ENCODE measurements at places on chromosomes 1 and 21. TPM values are rescaled to one million over a fixed set of nuclear protein-coding genes. Genes with fewer than 3 reads are reported as not detected.

DNA sequence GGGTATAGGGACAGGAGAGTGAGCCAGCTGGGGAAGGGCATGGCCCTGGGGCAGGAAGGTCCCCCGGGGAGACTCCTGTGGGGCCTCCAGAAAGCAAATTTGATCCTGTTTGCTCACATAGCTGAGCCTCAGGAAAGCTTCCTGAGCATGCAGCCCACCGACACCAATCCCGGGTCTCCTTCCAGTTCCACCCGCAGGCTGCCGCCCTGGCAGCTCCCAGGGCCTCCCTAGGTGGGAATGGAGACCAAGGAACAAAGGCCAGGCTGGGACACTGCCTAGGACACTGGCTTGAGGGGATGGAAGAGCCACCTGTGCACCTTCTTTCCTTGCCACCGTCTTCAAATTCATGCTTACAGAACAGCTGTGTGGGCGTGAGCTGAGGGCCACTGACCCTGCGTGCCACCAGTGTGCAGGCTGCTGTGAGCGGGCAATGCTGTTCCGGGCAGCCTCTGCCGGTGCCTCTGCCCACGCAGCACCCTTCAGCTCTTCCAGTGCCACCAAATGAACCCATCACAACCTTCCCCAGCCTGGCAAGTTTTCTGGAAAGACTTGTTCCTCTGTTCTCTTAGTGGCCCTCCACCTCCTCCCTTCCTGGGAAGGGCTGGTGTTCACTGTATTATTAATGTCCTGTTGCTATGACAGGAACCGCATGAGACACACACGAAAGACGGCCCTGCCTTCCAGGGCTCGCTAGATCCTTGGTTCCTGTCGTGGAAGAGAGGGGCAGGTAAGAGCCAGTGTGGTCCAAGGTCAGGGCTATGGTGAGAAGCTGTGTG is 53.6 kb downstream of the ACBD3 start:
- peak; percentile 7 for DNase-seq

Gene KRTAP19-1
- total RNA-seq, result not detected

DNA sequence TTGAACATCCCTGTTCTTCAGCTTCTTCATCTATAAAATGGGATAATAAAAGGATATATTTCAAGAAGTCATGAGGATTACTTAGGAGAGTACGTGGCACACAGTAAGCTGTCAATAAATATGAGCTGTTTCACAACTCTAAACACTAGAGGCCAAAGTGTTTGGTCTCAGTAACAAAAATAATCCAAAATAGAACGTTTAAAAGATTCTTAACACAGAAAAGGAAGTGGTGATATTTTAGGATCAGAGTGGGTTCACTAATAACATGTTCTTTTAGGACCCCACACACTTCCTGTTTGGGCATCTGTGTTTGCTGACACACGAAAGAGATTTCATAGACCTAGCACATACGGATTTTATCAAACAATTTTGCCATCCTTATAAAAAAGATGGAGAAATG is 32.9 kb downstream of the TNFSF18 start:
- no peak for DNase-seq

DNA sequence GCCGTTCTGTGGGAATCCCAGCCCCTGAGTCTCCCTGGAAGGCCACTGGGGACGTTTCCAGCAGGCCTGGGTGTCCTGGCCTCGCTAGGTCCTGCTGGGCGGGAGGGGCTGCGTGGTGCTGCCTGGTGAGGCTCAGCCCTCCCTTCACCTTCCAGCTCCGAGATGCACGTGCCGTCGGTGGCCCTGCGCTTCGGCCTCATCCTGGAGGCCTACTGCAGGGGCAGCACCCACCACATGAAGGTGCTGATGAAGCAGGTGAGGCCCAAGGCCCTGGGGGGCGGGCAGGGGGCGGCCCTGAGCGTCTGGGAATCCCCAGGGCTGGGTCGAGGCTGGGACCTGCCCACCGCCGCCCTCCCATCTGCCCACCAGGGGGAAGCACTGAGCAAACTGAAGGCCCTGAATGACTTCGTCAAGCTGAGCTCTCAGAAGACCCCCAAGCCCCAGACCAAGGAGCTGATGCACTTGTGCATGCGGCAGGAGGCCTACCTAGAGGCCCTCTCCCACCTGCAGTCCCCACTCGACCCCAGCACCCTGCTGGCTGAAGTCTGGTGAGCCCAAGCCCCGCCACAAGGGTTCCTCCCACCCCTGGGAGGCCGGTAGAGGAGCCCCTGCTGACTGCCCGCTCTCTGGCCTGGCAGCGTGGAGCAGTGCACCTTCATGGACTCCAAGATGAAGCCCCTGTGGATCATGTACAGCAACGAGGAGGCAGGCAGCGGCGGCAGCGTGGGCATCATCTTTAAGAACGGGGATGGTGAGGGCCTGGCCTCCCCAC is 70.3 kb downstream of the PIK3CD start:
- DNase-seq, result no peak

DNA sequence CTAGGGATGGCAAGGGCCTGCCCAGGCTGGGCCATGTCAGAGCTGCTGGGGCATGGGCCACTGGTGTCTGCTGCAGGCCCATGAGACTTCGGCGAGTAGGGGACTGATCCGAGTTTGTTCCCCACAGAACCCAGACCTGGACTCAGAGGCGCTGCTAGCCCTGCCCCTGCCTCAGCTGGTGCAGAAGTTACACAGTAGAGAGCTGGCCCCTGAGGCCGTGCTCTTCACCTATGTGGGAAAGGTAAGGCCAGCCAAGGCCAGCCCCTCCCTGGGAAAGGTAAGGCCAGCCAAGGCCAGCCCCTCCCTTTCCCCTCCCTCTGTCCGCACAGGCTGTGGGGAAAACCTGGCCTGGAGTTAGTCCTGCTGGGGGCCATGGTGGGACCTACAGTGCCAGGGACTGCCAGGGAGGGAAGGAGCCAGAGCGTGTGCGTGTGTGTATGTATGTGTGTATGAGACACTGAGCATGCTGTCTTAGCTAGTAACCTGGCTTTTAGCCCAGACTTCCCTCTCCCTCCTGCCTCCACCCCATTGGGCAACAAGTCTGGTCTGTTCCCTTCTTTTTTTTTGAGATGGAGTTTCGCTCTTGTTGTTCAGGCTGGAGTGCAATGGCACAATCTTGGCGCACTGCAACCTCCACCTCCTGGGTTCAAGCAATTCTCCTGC is 8.0 kb downstream of the FAAH start:
- DNase-seq, result peak; percentile 72

Gene PLEKHN1
- total RNA-seq, result not detected

DNA sequence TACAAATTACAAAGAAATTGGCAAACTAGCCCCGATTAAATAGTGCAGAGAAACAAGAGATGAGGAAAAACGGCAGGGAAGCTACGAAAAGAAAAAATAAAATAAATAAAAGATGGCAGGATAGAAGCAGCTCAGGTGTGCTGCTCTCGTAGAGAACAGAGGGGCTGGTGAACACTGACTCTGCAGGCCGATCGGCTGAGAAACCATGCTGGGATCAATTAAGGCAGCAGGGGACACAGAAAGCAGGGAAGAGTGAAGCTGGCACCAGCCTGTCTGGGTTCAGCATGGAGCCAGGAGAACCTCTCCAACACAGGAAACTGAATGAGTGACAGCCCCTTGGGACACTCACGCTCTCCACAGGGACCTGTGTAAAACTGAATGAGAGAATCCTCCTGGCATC is 39.5 kb upstream of the TMPRSS15 start:
- no peak for DNase-seq

Gene RPL11
- total RNA-seq, result 1,215 TPM

DNA sequence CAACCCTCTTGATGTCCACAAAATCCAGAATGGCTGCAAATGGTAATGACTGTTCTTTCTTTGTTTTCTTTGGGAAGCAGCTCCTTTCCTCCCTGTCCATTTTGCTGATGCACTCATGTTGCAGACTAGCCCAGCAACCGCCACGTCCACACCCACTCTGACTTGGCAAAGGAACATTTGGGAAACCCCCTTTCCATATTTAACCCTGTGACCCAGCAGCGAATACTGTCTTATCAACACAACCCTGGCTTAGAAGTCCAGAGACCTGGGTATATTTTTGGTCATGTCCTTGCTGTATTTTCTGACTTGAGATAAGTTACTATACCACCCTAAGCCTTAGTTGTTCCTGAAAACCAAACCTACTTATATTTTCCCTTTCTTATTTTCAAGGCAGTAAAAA is 18.1 kb upstream of the SHE start:
- DNase-seq, result no peak

Gene KMO
- 8.7 TPM for total RNA-seq

DNA sequence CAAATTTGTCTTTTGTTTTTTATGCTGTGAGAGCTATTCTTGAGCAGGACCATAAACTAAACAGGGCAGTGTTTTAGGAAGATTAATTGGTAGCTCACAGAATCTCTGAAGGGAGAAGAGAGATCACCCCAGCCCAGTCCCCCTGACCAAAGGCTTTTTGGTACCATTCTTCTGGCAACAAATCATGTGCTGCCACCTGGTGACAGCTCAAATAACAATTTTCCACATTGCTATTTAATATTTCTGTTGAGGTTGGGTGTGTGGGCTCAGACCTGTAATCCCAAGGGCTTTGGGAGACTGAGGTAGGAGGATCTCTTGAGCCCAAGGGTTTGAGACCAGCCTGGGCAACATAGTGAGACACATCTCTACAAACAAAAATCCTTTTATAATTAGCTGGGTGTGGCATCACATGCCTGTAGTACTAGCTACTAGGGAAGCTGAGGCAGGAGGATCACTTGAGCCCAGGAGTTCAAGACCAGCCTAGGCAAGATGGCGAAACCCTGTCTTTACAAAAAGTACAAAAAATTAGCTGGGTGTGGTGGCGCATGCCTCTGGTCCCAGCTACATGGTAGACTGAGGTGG is 2.2 kb upstream of the TESK2 start:
- DNase-seq, result peak; percentile 34

DNA sequence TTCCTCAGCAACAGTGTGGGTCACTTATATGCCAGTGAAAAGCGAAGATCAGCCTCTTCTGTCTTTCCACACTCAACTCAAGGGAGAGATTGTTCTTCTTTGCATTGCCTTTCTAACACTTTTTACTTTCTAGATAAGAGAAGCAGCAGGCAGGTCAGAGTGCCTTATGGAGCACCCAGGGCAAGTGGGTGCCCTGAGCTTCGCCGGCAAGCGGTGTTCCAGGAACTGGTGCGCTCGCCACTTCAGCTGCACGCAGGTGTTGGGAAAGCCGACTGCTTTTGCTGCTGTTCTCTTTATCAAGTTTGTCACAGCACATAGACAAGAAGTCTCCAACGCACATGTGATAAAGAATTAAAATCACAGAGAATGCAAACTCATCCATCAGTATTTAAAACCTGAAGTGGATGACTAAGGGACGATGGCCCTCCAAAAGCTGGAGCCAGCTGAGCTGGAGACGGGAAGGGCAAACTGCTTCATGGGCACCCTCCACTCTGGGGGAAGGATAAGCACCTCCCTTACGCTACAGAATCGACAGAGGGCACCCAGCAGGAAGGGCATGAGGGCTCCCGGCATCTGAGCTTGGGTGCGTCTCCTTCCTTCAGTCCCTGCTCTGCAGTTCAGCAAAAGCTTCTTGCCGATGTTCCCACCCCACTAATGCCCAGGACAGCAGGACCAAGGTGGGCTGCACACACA is 20.7 kb downstream of the UBE2G2 start:
- DNase-seq, result no peak

Gene GPR61
- total RNA-seq, result not detected

- DNase-seq, result no peak
These were observed 21.9 kb upstream of the FCGR2A start for GRCh38 chr1:161483361-161483760.

Gene NTRK1
- total RNA-seq, result 6.4 TPM

- DNase-seq, result peak; percentile 31
These were observed 38.2 kb downstream of the SLC2A7 start for GRCh38 chr1:8987881-8988617.

DNA sequence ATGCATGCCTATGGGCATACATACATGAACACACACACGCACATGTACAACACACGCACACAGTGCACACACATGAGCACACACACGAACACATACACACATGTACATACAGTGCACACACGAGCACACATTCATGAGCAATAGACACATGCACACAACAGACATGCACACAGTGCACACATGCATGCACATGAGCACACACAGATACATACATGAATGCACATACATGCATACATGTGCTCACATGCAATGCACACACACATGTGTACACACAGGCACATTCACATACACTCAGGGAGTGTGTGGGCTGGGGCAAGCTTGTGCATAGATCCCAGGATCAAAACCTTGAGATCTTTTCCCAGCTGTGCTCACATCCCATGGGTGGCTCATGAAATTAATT is 18.9 kb downstream of the CRYAA start:
- DNase-seq, result no peak

Gene CLDN17
- not detected for total RNA-seq

- DNase-seq, result no peak
These were observed 2.8 kb downstream of the CLDN19 start for GRCh38 chr1:42737257-42737656.

Gene ZSWIM5
- total RNA-seq, result 3.4 TPM

DNA sequence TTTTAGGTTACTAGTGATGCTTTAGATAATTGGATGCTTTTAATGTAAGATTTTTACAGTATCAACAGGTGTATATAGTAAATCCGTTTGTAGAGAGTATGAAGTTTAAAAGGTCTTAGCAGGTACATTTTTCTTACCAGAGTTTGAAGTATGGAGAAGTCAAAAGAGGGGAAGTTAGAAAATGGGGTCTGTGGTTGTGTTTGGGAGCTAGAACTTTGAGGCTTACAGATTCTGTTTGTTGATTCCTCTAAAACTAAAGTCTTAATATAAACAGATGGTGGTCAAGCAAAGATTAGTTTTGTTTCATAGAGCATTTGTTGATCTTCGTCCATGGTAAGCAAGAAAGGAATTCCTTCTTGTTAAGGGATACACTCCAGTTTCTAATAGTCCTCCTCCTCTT is 35.8 kb downstream of the CDC42 start:
- DNase-seq, result no peak

GRCh38 chr1:33140153-33141149 is 41.4 kb downstream of the TRIM62 start:
- no peak for DNase-seq

GRCh38 chr1:48608882-48609281 is 136.9 kb upstream of the SPATA6 start:
- no peak for DNase-seq

DNA sequence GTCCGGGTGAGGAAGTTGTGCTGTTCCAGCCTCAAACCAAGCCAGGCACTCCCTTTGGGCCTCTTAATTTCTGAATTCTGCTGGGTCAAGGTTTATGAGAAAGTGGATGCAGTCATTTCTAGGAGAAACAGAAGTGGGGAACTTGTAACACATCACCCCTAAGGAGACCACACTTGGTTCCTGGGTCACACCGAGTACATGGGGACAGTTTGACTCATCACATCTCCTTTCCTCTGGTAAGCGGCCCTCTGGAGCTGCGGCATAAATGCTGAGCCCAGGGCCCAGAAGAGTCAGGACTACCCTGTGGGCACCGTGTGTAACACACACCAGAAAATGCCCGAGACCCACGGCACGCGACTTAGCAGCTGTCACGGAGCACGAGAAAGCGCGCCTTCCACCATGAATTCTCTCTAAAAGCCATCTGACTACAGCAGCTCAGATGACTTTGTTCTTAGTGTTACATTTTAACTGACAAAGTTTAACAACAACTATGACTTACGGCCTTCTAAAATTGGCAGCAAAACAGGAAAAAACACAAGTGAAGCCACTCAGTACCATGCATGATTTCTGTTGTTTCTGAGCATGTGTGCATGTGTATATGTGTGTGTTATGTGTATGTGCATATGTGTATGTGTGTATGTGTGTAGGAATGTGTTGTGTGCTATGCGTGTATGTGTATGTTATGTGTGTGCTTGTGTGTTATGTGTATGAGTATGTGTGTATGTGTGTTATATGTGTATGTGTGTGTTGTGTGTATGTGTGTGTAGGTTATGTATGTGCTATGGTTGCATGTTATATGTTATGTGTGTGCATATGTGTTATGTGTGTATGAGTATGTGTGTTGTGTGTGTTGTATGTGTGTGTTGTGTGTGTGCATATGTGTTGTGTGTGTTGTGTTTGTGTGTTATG is 50.8 kb downstream of the TOMM20 start:
- DNase-seq, result no peak

- no peak for DNase-seq
These were observed 359.9 kb downstream of the PCP4 start for GRCh38 chr21:40227096-40227495.

Measured in uterus (tissue), 4 donors.